H7 (cell line): ENCODE measurements at places on chromosomes 1 and 21. TPM values are rescaled to one million over a fixed set of nuclear protein-coding genes. Genes with fewer than 3 reads are reported as not detected.

DIO1 gene
- total RNA-seq = 0.41 TPM in 1 of 2 replicates, not detected in the other

TNNI3K gene
- 0.44 TPM in 1 of 2 replicates, not detected in the other for total RNA-seq

WNT3A gene
- total RNA-seq = 0.31 and 0.33 TPM in 2 replicates

DNA sequence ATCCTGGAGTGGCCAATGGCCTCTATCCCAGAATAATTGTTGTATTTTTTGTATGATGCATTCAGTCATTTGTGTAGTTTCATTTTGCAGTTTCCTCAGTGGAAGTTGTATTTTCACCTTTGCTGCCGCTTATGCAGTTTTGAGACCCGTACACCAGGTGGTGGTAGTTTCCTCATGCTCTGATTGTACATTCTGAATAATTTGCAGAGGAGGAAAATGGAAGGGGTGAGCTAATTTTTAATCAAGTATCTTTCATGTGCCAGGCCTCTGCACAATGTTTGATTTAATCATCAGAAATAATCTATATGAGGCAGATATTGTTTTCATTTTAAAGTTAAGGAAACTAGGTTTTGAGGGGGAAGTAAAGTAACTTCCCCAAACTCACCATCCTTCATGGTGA, 29.5 kb downstream of the HLX start:
- DNase-seq = no peak

GRCh38 chr1:5716126-5716525, 276.1 kb downstream of the NPHP4 start:
- DNase-seq = no peak

- DNase-seq = no peak
Observed at GRCh38 chr1:60274422-60275290, 201.1 kb upstream of the C1orf87 start.

DNA sequence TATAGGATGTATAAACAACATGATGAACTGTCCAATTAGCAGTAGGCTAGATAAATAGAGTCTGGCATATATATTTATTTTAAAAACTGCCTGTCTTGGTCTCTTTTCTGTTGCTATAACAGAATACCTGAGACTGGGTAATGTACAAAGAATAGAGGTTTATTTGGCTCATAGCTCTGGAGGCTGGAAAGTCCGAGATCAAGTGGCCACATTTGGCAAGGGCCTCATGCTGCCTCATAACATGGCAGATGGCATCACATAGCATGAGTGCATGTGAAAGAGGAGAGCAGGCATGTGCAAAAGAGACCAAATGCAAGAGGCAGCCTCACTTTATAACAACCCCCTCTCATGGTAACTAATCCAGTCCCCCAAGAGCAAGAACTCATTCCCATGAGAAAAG, 6.0 kb downstream of the STYXL2 start:
- no peak for DNase-seq

- peak; percentile 93 for DNase-seq
Observed at GRCh38 chr1:204123376-204123775, 28.5 kb downstream of the ETNK2 start.
